AG09309 (cell line): ENCODE measurements at places on chromosomes 5 and 9.

DNA sequence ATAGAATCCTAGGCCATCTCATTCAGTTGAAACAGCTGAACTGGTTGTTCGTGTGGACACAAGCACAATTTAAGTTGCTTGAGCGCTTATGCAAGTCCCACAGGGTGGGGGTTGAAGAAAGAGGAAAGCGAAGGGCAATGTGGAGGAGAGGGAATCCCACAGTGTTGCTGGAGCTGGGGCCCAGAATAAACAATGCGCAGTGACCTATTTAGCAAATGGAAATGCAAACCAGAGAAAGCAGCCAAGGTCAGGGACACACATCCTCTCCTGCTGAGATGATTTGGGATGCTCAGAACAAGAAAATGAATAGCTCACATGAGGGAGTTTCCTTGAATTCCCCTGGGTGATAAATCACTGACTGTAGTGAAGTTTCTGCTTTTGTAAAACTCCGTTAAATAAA lies 838.3 kb downstream of the TLE4 start:
- no peak for DNase-seq

DNA sequence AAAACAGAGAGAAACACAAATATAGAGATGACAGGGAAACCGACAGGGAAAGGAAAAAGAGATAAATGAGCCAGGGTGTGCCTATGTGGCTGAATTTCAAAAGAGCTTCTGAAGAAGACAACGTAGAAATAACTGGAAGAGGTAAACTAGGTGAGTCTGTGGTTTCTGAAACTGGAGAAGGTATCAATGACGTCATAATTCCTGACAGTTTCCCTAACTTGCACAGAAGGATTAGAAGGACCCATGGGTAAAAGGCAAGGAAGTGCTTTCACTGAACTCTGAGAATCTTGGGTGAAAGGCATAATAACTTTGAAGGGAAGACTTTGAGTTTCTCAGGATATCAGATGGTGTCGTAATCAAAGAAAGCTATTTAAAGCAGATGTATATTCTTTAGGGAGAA lies 790.8 kb upstream of the NUDT12 start:
- DNase-seq, result no peak

- no peak for DNase-seq
These were observed 109.9 kb downstream of the RFX3 start for GRCh38 chr9:3415906-3416305.

GRCh38 chr5:173689171-173689736 lies 72.8 kb upstream of the BOD1 start:
- no peak for DNase-seq
